T follicular helper cell (primary cell): ENCODE measurements at places on chromosomes 6 and 20.
A peak's percentile ranks its signal among the peaks of the same experiment; 100 is the strongest.

- peak; percentile 83 for DNase-seq
These were observed 1.3 kb downstream of the TAPBP start for GRCh38 chr6:33312361-33313104.

GRCh38 chr6:135832166-135832565 is 19.3 kb upstream of the PDE7B start:
- DNase-seq: no peak

GRCh38 chr6:64996301-64996700 is 710.7 kb downstream of the EYS start:
- no peak for DNase-seq

DNA sequence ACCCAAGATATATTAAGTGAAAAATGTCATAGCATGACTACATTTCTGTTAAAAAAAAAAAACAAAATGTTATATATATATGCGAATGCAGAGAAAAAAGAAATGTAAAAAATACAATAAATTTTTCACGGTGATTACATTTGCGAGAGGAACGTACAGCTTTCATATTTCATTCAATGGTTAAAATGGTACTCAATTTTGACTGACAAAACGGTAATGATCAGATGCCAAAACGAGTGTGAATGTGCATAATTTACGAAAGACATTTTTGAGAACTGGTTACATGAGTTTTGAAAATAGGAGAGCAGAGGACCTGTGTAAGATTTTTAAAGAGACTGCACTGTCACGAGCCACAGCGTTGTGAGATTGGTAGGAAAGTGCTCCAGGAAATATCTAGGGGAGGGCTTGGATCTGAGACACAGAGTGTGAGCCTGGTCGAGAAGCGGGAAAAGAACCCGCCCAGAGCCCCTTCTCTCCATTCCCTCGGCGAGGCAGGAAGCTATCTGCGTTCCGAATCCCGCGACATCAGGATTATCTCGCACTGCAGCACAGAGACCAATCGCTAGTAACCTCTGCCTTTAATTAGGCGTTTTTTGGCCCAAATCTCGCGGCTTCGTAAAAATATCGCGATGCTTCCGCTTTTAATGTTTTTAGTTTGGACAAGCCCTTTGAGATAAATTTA is 28.5 kb downstream of the TRIM27 start:
- peak; percentile 91 for DNase-seq
